SK-N-SH (cell line): ENCODE measurements at places on chromosomes 6 and 20. TPM values are rescaled to one million over a fixed set of nuclear protein-coding genes. Genes with fewer than 3 reads are reported as not detected.
A peak's percentile ranks its signal among the peaks of the same experiment; 100 is the strongest.

CCDC170 gene
- polyA plus RNA-seq, result not detected in 2 replicates

MAS1 gene
- not detected in 2 replicates for polyA plus RNA-seq

IMPG1 gene
- not detected in 2 replicates for polyA plus RNA-seq

GLP1R gene
- not detected in 2 replicates for polyA plus RNA-seq

PKIB gene
- 0.30 and 0.32 TPM in 2 replicates for polyA plus RNA-seq

CCN6 gene
- polyA plus RNA-seq, result not detected in 2 replicates

AIF1 gene
- not detected in 2 replicates for polyA plus RNA-seq

TREML1 gene
- polyA plus RNA-seq, result not detected in 2 replicates

LPA gene
- not detected in 2 replicates for polyA plus RNA-seq

C20orf202 gene
- polyA plus RNA-seq, result not detected in 2 replicates

MAN1A1 gene
- 28.0 and 32.4 TPM in 2 replicates for polyA plus RNA-seq

SNAP91 gene
- polyA plus RNA-seq, result 0.64 and 2.0 TPM in 2 replicates

R3HDML gene
- polyA plus RNA-seq, result not detected in 2 replicates

ZSCAN23 gene
- 2.0 and 2.1 TPM in 2 replicates for polyA plus RNA-seq

FRMD1 gene
- polyA plus RNA-seq, result 0.02 TPM in 1 of 2 replicates, not detected in the other

DNA sequence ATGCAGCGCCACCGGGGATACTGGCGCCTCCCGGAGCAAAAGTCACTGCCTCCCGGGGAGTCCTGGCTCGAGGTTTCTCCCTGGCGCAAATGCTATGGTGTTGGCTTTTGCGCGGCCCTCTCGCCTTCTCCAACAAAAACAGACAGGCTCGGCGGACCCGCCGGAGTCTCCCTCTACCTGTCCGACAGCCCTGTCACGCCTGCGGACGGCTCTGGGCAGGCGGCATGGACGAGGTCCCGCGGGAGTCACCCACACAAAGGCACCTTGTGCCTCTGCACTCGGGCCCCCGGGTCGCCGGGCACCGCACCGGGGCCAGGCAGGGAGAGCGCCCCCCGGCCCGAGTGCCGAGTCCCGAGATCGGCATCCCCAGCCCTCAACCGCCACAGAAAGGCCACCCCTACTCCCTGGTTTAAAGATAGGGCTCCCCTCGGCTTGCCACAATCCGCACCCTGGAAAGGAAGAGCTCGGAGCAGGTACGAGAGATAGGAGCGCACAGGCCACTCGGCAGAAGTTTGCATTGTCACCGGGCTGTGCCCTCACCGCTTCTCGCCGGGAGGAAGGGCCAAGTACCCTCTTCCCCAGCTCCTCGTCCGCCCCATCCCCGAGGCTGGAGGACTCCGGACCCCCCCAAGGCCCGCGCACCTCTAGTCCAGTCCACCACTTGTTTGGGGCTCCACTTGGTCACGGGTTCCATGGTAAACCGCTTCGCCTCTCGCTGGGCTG, 903 bp downstream of the CNKSR3 start:
- H3K27ac ChIP-seq, result peak overlapping the region; percentile 94
- H3K36me3 ChIP-seq, result peaks cover 3% of the 10 kb centered on the region; the same call in 1 of the 2 replicates
- peaks cover 11% of the 10 kb centered on the region; the same call in 1 of the 2 replicates for H3K4me1 ChIP-seq
- DNase-seq, result peak; percentile 71

GRCh38 chr6:143844006-143844405, 868 bp downstream of the LTV1 start:
- peak; percentile 11 for DNase-seq
- no peaks in the 10 kb centered on the region for H3K4me1 ChIP-seq
- peaks cover 44% of the 10 kb centered on the region for H3K36me3 ChIP-seq
- H3K27me3 ChIP-seq, result no peaks in the 10 kb centered on the region
- H3K27ac ChIP-seq, result peak overlapping the region; percentile 81

DNA sequence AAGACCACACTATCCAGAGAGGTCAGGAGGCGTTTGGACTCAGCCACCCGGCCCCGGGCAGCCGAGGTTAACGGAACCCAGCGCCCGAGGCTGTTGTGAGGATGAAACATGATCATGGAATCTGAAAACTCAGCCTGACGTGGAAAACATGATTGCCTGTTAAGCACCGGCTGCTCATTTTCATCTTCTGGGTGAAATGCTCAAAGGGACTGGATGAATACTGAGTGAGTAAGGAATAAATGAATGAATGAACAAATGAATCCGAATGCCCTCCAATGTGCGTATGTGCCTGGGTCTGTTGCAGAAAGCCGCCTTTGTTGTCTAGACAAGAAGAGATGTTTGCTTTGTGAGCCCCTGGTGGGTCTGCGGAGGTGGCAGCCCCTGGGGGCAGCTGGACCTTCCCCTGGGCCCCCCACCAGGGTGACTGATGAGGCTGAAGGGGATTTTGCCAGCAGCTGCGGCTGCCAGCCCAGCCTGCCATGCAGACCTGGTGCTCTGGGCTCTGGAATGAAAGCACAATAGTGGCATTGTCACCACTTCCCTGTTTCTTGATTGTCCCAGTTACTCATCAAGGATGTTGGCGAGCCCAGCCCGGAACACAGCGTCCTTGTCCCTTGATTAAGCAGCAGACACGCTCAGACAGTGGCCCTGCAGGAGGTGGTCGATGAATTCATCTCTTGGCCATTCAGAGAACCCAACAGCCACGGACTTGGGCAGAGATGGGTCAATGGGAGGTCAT, 211.1 kb downstream of the ANKRD60 start:
- DNase-seq, result no peak
- H3K4me1 ChIP-seq, result peaks cover 12% of the 10 kb centered on the region; the same call in 1 of the 2 replicates
- no peak overlapping the region; the same call in 1 of the 2 replicates for H3K27ac ChIP-seq
- H3K4me3 ChIP-seq, result peak overlapping the region; percentile 44; the same call in 1 of the 2 replicates
- H3K27me3 ChIP-seq, result no peaks in the 10 kb centered on the region

DNA sequence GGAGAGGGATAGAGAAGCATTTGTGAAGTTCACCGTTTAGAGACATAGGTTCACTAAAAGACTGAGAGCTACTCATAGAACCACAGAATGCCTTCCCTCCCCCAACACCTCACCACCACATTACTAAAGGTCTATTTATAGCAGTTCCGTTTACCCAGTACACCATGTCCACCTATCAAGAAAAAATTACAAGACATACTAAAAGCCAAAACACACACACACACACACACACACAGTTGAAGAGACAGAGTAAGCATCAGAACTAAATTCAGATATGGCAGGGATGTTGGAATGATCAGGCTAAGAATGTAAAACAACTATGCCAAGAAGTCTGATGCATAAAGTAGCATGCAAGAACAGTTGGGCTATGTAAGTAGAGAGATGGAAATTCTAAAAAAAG, 52.3 kb downstream of the SLC22A3 start:
- H3K4me3 ChIP-seq, result no peak overlapping the region
- no peaks in the 10 kb centered on the region for H3K36me3 ChIP-seq
- no peaks in the 10 kb centered on the region for H3K27me3 ChIP-seq

DNA sequence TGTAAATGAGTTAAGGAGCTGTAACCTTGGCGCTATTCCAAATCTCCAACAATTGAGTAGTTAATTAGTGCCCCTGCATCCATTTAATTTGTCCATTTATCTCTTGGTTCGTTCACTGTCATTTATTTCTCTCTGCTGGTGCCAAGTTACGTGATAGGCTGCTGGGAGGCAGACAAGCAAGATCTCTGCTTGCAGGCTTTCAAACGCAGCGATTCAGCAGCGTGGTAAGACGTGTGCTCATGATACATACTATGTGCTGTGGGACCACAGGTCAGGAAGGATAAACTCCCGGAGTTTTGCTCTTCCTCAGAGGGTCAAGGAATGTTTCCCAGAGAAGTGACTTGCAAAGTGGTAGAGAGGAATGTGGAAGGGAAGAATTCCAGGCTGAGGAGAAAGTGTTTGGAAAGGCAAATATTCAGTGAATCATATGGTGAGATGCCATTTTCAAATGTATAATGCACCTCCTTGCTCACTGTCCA, 46.4 kb downstream of the UTRN start:
- peak overlapping the region; percentile 47 for H3K27ac ChIP-seq
- DNase-seq, result no peak
- no peaks in the 10 kb centered on the region for H3K36me3 ChIP-seq
- no peaks in the 10 kb centered on the region; the same call in 1 of the 2 replicates for H3K4me1 ChIP-seq
- H3K27me3 ChIP-seq, result no peaks in the 10 kb centered on the region; the same call in 1 of the 2 replicates
- no peak overlapping the region for H3K4me3 ChIP-seq

DNA sequence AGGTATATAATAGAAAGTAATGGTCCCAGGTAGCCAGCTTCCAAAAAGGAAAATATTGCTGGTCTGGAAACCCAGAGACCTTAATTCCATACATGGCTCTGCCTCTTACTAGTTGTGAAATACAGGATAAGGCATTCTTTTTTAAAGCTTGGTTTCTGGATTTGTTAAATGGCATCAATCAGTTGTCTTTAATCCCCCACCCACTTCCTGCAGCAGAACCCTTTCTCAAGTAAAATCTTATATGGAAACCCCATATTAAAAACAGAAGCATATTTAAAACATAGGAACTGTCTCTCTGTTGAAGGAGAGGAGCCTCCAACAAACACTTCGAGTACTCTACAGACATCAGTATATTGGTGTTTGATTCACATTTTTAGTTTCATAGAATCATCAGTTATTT, 6.2 kb upstream of the LCA5 start:
- H3K27me3 ChIP-seq, result no peaks in the 10 kb centered on the region
- H3K4me1 ChIP-seq, result peaks cover 22% of the 10 kb centered on the region

DNA sequence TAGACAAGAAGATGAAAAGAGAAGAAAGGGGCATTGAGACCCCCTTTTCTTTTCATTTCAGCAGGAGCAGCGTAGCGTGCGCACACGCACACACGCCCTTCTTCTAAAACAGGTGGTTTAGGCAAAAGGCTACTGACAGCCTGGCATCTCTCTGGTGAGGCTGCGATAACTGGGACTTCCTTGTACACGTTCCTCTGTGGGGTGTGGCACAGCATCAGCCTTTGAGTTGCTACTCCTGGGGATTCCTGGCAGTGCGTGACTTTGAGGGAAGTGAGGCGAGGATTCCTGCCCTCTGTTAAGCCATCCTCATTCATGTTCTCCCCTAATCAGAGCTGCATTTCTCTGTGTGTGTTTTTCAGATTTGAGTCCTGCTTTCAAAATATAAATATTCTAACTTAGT, 94.7 kb downstream of the TMEM170B start:
- H3K27ac ChIP-seq, result no peak overlapping the region
- H3K4me1 ChIP-seq, result no peaks in the 10 kb centered on the region
- no peak for DNase-seq

GRCh38 chr6:991192-991591, 298.3 kb upstream of the EXOC2 start:
- no peaks in the 10 kb centered on the region for H3K4me1 ChIP-seq
- no peak overlapping the region for H3K4me3 ChIP-seq
- peaks cover 3% of the 10 kb centered on the region; the same call in 1 of the 2 replicates for H3K27me3 ChIP-seq
- DNase-seq, result no peak
- no peaks in the 10 kb centered on the region for H3K36me3 ChIP-seq

GRCh38 chr6:109139109-109139508, 43.8 kb downstream of the CEP57L1 start:
- H3K4me1 ChIP-seq, result no peaks in the 10 kb centered on the region
- no peak for DNase-seq
- no peak overlapping the region for H3K4me3 ChIP-seq
- no peaks in the 10 kb centered on the region for H3K27me3 ChIP-seq
- H3K27ac ChIP-seq, result no peak overlapping the region
- H3K36me3 ChIP-seq, result no peaks in the 10 kb centered on the region; the same call in 1 of the 2 replicates

GRCh38 chr6:79423216-79423615, 114.0 kb downstream of the LCA5 start:
- peaks cover 21% of the 10 kb centered on the region for H3K4me1 ChIP-seq
- no peak overlapping the region for H3K4me3 ChIP-seq
- H3K27me3 ChIP-seq, result no peaks in the 10 kb centered on the region
- DNase-seq, result no peak
- H3K36me3 ChIP-seq, result no peaks in the 10 kb centered on the region

- no peak for DNase-seq
- peaks cover 13% of the 10 kb centered on the region for H3K4me1 ChIP-seq
- H3K4me3 ChIP-seq, result no peak overlapping the region
- no peaks in the 10 kb centered on the region for H3K27me3 ChIP-seq
- H3K36me3 ChIP-seq, result no peaks in the 10 kb centered on the region
Observed at GRCh38 chr6:3795836-3796718, 44.6 kb upstream of the PXDC1 start.

- no peak for DNase-seq
- H3K4me3 ChIP-seq, result no peak overlapping the region
- H3K27me3 ChIP-seq, result no peaks in the 10 kb centered on the region
- no peak overlapping the region for H3K27ac ChIP-seq
- no peaks in the 10 kb centered on the region for H3K4me1 ChIP-seq
Observed at GRCh38 chr6:16058929-16059345, 69.9 kb upstream of the MYLIP start.

DNA sequence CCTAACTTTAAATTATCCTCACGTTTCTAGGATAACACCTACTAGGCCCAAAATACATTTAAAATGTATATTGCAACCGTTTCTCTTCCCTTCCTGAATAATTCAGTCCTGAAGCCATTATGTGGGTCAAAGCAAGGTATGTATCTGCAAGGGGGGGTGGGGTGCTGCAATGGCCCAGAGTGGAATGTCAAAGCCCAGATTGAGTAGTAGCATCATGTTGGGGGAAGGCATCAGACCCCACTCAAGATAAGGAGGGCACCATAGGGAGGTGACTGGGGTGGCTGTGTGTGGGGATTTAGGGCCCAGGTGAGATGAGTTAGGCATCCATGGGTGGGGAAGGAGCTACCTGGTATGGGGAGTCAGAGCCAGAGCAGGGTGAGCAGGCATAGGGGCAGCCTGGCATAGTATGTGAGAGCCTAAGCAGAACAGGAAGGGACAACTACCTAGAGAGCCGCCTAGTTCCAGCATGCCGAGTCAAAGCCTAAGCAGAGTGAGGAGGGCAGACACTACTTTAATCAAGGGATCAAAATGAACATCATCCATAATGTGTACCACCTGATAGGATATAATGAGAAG, 48.2 kb downstream of the ZNF292 start:
- no peak overlapping the region for H3K4me3 ChIP-seq
- H3K36me3 ChIP-seq, result peaks cover 11% of the 10 kb centered on the region
- no peak for DNase-seq
- peaks cover 9% of the 10 kb centered on the region; the same call in 1 of the 2 replicates for H3K4me1 ChIP-seq
- no peak overlapping the region for H3K27ac ChIP-seq
- no peaks in the 10 kb centered on the region for H3K27me3 ChIP-seq

DNA sequence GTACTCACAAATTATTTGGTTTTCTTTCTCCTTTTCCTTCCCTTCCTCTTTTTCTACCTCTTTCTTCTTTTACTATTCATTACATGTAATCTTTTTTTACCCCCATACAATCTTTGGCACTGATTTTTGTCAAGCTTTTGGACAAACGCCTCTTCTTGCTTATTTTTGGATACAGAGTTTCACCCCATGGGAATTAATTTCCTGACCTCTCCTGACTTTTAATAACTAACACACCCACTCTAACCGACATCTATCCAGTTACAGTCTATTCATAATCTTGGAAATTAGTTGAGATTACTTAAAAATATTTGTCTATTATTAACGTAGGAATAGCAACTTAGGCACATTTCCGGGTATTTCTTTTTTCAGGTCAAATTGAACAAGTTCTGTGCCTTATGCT, 101.2 kb downstream of the HDGFL1 start:
- no peak for DNase-seq
- H3K4me3 ChIP-seq, result no peak overlapping the region
- no peak overlapping the region for H3K27ac ChIP-seq
- no peaks in the 10 kb centered on the region for H3K27me3 ChIP-seq

- H3K27me3 ChIP-seq, result no peaks in the 10 kb centered on the region
- no peaks in the 10 kb centered on the region for H3K36me3 ChIP-seq
- no peak overlapping the region for H3K27ac ChIP-seq
- H3K4me3 ChIP-seq, result no peak overlapping the region
- H3K4me1 ChIP-seq, result peaks cover 6% of the 10 kb centered on the region
- no peak for DNase-seq
Observed at GRCh38 chr6:11009353-11009752, 34.8 kb downstream of the ELOVL2 start.

- H3K4me1 ChIP-seq, result peaks cover 23% of the 10 kb centered on the region; the same call in 1 of the 2 replicates
- peak overlapping the region; percentile 83; the same call in 1 of the 2 replicates for H3K27ac ChIP-seq
- H3K4me3 ChIP-seq, result no peak overlapping the region
- H3K36me3 ChIP-seq, result no peaks in the 10 kb centered on the region
Observed at GRCh38 chr6:144347933-144348332, 62.8 kb downstream of the UTRN start.

- DNase-seq, result no peak
- no peaks in the 10 kb centered on the region for H3K27me3 ChIP-seq
- no peaks in the 10 kb centered on the region for H3K4me1 ChIP-seq
- no peak overlapping the region for H3K4me3 ChIP-seq
Observed at GRCh38 chr6:127690588-127690987, 113.6 kb downstream of the C6orf58 start.
